ENCODE measurements at places on chromosomes 6 and 20.

DNA sequence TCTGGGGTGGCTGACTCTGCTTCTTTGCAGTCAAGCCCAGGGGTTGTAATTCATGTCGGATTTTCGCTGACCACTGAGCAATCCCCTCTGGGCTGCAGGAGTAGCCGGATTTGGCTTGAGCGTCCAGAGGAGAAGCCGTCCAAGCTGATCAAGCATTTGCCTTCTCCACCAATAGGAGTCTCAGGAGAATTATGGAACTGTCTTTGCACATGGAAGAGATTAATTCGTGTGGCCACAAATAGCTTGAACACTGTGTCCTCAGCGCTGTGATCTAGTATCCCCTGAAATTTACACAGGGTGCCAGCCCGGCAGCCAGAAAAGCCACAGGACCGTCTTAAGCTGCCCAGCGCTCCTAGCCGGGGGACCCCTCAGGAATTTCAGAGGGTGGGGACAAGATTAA, 37.1 kb downstream of the EYA2 start:
- no peak for DNase-seq

- no peak for DNase-seq
Observed at GRCh38 chr20:25491446-25492038, 84.1 kb downstream of the GINS1 start.

- DNase-seq: no peak
Observed at GRCh38 chr6:3868544-3868943, 19.4 kb downstream of the FAM50B start.

DNA sequence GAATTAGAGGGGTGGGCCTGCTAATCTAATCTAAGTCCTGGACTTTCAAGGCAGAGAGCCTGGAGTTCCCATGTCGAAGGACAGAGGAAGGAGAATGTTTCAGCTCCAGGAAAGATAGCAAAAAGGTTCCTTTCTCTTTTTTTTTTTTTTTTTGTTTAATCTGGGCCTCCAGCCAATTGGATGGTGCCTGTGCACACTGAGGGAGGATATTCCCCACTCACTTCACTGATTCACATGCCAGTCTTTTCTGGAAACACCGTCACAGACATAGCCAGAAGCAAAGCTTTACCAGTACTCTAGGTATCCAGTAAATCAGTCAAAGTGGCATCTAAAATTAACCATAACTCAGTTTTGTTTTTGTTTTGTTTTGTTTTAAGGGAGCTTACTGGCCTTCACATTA, 721.1 kb downstream of the TENT5A start:
- DNase-seq: no peak

- no peak for DNase-seq
Observed at GRCh38 chr6:37589941-37590340, 90.2 kb upstream of the CCDC167 start.

- DNase-seq: no peak
Observed at GRCh38 chr6:143601504-143601903, 76.3 kb upstream of the PHACTR2 start.

GRCh38 chr6:109793792-109794191, 102.7 kb downstream of the FIG4 start:
- no peak for DNase-seq

DNA sequence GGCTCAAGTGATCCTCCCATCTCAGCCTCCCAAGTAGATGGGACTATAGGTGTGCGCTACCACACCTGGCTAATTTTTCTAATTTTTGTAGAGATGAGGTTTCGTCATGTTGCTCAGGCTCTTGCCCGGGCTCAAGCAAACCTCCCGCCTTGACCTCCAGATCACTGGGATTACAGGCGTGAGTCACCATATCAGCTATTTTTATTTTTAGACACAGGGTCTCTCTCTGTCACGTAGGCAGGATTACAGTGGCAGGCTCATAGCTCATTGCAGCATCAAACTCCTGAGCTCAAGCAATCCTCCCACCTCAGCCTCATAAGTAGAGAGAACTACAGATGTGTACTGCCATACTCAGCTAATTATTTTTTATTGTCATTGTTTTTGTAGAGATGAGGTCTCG, 41.7 kb downstream of the SLC23A2 start:
- DNase-seq: no peak

GRCh38 chr6:91167846-91168245, 581.0 kb upstream of the MAP3K7 start:
- DNase-seq: no peak

GRCh38 chr6:3159805-3160781, 2.7 kb upstream of the TUBB2A start:
- no peak for DNase-seq

DNA sequence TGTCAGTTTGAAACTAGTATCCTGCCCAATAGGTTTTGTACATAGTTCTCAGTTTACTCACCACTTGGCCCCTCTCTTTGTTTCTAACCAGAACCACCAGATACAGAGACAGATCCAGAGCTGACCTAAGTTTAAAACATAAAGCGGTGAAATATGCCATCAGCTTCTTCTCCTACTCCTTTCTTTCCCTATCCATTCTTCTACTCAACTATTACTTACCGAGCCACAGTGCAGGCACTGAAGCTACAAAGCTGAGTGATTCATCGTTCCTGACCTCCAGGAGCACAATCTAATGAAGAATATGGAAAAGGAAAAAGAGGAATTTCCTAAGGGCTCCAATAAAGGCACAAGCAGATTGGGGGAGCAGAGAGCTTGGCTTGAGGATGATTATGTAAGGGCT, 286.0 kb downstream of the FOXC1 start:
- no peak for DNase-seq

DNA sequence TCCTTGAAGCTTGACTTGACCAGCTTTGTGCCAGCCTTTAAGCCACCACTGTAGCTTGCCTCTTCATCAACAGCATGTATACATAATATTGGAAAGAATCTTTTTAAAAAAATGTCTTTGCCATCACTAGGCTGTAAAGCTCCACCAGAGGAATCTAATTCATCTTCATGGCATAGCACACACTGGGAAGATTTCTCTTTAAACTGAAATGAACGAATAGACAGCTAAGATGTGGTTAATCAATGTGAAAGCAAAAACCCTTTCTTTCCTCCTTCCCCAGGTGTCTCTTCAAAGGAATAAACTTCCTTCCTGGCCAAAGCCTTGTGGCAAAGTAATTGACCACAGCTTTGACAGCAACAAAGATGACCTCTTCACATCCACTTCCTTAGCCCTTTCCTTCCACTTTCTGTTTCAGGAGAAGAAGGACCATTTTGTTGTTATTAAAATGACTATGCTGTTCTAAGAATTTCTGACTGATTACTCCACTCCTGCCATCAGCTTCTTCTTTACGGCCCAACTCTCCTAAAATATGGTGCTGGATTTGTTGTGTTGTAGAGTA, 428.7 kb upstream of the SOX4 start:
- DNase-seq: no peak

- no peak for DNase-seq
Observed at GRCh38 chr6:136921936-136922684, at the start of gene SLC35D3. SLC35D3 (plus strand) TSS chr6:136922301; CDS start chr6:136922429, 128 bp downstream.

DNA sequence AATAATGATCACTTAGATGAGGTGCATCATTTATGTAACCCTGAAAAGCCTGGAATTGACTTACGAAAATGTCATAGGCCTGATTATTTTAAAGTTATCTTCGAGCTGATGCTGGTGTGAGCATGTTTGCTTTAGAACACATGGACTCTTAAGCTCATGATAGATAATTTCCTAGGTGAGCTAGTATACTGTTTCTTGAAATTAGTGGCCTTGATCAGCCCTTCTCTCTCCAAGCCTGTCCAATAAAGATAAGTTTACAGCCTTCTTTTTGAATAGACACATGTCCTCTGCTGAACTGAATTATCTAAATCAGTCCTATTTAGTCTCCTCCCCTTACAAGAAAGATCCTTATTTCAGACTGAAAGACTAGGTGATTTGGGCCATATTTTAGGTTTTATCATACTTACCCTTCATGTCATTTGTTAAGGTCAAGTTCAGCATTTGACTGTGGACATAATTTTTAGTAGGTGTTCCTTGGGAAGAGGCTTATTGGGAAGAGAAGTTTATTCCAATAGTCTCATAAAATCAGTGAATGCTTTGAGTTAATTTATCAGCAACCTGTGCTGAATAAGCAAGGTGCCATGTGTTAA, 15.3 kb downstream of the FOXO3 start:
- DNase-seq: no peak

DNA sequence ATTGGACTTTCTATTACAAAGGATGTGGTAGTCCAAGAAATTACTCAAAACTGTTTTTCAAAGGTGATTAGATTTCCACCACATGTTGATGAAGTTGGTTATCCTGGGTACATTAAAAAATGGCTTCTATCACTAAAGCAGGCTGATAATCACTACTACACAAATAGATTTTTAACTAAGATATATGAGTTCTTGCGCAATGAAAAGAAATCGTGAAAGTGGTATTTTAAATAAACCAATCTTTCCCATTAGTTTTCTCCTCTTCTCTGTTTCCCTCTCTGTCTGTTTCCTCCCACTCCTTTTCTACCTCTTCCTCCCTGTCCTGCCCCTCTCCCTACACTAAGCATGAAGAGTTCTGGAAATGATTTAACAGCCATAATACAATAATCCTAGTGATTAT, 487.9 kb upstream of the CITED2 start:
- DNase-seq: no peak

DNA sequence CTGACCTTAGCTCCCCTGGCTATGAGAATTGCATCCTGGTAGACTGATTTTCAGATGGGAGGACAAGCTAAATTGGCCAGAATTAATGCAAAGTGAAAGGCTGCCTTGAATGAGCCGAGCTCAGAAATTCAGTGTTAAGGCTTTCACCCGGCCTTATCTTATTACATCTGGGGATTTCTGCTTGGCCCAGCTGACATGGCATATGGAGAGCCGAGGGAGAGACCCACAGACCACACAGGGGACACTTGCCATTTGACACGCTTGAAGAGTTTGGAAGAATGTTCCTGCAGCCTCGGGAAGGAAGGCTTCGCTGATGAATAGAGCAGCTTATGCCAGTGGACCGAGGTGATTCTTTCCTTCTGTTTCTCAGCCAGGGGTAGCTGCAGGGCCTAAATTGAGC, 9.0 kb downstream of the MOCS3 start:
- DNase-seq: no peak

GRCh38 chr20:41717483-41717882, 99.3 kb upstream of the CHD6 start:
- no peak for DNase-seq

DNA sequence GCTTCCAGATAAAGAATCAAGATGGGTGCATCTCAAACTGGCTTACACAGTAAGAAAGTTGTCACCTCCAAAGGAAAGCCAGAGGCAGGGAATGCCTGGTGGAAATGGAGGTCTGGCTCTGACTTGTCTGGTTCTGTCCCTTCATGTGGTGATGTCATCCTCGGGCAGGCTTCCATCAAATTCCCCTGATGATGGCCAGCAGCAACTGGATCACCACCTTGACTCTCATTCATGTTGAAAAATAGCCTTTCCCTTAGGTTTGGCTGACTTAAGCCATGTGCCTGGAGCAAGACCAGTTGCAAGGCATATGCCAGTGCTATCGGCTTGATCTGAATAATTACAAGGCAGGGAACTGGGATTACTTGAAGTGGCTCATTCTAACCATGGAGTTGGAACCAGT, 28.8 kb downstream of the IMPG1 start:
- DNase-seq: no peak

DNA sequence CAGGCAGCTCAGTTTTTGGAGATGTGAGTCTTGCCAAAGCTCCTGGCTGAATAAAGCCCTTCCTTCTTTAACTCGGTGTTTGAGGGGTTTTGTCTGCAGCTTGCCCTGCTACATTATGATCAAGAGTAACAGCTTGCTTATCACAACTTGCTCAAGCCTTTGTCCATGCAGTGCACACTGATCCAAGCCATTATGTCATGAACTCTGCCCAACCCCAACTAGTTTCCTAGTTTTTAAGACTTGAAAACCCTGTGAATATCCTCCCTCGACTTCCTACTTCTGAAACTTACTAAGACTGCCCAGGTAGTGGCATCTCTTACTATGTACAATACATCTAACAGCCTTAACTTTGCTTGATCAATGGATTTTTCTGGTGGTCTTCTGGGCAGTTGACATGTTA, 50.3 kb upstream of the ADGRF4 start:
- DNase-seq: no peak

- no peak for DNase-seq
Observed at GRCh38 chr20:61354901-61355495, 102.9 kb downstream of the CDH4 start.

DNA sequence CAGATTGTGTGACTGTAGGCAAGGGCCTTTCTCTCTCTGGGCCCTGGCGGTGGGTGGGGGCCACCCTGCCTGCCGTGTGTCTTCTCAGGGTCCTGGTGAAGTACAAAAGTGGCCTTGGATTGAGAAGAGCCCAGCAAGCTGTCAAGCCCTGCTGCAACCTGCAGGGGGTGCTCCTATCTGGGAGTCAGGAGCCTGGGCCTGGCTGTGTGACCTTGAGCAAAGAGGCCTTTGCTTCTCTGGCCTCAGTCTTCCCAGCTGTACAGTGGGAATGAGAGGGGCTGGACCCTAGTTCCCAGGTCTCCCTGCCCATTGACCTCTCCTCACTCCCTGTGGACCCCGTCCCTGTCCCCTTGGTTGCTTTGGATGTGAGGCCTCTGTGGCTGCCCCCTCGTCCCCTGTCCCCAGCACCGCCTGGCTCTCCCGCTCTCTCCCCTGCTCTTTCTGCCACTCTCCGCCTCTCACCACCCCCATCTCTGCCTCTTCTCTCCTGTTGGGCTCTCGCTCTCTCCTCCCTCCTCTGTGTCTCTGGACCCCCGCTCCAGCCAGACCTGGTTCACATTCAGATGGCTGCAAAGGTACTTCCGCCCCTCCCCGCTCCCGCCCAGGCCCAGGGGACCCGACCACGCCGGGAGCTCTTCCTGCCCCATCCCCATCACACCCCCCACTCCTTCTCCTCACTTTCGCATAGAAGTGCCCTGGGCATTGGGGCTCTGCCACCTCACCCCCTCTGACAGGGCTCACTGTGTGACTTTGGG, 46.7 kb downstream of the SRC start:
- DNase-seq: no peak

- DNase-seq: no peak
Observed at GRCh38 chr6:106830930-106831329, 143.6 kb downstream of the CD24 start.

DNA sequence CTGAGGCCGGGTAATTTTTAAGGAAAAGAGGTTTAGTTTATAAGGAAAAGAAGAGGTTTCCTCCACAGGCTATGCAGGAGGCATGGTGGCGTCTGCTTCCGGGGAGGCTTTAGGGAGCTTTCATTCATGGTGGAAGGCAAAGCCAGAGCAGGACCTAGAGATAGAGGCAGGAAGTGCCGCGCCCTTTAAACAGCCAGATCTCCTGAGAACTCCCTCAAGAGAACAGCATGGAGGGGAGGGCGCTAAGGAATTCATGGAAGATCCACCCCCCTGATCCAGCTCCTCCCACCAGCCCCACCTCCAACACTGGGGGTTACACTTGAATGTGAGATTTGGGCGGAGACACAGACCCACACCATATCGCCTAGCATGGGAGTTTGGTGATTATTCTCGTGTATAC, 13.9 kb upstream of the DACT2 start:
- DNase-seq: no peak

All from stimulated activated CD8-positive, alpha-beta memory T cell treated with anti-CD3 and anti-CD28 coated beads, Interleukin-15, amount 100 ng/mL, for 48 hours (primary cell).